Activated naive CD4-positive, alpha-beta T cell treated with Interleukin-2 at 50 U/mL for 16 hours (primary cell): ENCODE measurements at places on chromosomes 7 and 10.

- DNase-seq, result no peak
Observed at GRCh38 chr10:128727114-128727513, 600.9 kb upstream of the MKI67 start.

DNA sequence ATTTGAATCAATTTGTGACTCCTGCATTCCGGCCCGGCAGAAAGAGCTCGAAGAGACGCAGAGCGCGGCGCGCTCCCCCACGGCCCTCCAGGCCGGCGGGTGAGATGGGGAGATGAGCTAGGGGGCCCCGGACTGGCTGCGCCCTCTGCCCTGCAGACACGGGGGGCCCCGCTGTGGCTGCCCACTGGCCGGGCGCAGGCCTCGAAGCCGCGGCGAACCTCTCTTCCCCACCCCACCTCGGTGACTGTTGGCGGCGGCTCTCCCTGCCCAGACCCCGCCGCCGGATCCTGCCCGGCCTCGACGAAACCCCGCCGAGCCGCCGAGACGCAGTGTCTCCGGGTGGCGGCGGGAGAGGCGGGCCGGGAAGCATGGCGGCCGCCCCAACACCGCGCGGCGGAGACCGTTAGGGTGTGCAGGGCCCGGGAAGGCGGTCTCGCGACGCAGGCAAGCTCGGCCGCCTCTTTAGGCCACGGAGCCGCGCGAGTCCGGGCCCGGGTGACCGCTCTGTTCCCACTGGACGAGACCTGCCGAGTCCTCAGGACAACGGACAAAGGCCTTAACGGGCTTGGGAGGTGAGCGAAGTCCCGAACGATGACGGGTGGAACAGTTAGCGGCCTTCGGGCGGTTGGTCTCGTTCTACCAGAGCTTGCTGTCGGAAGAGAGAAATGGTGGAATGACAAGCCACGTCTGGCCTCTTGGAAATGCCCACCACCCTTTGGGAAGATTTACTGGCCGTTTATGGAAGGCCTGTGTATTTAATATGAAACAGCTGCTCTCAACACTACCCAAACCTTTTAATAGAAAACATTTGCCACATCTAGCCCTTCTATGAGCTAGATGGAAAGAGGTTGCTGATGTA lies 24.3 kb downstream of the NUP42 start:
- DNase-seq, result no peak

GRCh38 chr7:27808626-27809025 lies 68.7 kb downstream of the TAX1BP1 start:
- DNase-seq, result no peak

- no peak for DNase-seq
Observed at GRCh38 chr7:116918704-116919103, 34.6 kb upstream of the ST7 start.

DNA sequence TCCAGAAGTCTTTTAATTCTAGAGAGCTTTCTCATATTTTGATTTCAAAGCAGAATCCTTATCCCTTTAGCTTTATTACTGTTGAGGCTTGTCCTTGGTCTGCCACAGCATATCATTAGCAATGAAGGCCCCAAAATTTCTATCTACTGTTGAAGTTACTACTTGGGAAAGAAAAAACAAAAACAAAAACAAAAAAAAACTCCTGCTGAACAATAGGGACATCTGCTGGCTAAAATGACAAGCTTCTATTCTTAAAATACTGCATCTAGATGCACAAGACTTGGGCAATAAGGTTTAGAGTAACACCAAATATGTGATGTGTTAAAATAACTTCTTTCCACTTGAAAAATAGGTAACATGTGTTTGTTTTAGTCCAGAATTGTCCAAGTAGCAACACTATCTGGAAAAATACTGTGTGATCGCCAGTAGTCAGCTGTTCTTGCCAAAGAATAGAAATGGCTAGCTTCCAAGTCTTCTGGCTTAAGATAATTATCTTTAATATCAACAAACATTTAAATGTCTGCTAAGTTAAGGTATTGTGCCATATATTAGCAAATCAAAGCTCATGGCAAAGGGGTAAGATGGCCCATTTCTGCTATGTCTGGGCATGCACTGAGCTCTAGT lies 3.8 kb upstream of the DMTF1 start:
- DNase-seq, result no peak

- peak; percentile 7 for DNase-seq
Observed at GRCh38 chr7:141073641-141074161, at the start of gene TMEM178B. TMEM178B (plus strand) TSS chr7:141074064.

GRCh38 chr7:47228386-47229014 lies 353.4 kb downstream of the TNS3 start:
- DNase-seq, result no peak

DNA sequence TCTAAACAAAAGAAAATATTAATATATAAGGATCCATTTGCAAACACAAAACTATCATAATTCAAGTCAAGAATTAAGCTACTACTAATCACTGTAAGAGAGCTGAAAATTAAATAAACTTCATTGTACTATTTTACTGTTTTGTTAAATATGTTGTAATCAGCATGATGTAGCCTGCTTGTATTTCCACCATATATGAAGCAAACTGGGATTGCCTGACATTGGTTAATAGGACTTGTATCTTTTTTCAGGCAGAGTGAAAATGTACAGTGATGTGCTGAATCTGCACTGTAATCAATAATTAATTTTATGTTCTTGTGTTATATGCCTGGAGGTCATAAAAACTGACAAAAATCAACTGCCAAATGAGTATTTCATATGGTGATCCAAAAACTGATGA lies 25.4 kb downstream of the TRDMT1 start:
- no peak for DNase-seq

DNA sequence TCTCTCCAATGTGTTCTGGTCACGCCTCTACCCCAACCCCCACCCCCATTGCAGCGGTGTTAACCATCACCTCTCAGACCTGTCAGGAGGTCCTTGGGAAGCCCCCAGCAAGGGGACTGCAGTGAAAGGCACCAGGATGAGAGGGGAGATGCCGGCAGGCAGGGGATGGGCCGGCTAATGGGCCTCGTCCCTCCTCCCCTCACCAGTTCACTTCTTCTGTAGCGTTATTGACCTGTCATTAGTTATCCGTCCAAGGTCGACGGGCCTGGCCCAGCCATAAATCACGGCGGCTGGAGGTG lies 18.8 kb downstream of the POLL start:
- no peak for DNase-seq

DNA sequence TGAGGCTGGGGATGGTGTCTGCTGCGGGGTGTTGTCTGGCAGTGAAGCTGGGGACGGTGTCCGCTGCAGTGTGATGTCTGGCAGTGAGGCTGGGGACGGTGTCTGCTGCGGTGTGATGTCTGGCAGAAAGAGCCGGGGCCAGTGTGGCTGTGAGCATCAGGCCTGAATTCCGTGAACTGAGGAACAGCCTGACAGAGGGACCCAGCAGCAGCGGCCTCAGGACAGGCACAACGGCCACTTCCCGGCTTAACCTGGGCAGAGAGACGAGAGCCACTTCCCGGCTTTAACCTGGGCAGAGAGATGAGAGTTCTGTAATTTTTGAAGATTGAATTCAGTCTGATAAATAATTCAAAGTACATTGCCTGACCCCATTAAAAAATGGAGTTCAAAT lies 321.2 kb downstream of the PTPRN2 start:
- no peak for DNase-seq

DNA sequence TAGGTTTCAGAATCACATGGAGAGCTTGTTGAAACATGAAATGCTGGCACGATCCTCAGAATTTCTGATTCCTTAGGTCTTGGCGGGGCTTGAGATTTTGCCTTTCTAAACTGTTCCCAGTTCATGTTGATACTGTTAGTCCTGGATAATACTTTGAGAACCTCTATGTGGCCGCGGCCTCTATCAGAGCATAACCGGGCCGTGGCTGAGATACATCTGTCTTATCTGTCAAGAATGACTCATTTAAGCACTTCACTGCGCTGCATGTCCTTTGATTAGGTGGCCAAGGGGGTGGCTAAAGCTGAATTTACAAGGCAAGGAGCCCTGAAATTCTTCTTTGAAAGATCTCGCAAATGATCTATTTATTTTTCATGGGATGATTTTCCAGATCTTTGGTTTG lies 66.9 kb downstream of the GALNT17 start:
- DNase-seq, result no peak

DNA sequence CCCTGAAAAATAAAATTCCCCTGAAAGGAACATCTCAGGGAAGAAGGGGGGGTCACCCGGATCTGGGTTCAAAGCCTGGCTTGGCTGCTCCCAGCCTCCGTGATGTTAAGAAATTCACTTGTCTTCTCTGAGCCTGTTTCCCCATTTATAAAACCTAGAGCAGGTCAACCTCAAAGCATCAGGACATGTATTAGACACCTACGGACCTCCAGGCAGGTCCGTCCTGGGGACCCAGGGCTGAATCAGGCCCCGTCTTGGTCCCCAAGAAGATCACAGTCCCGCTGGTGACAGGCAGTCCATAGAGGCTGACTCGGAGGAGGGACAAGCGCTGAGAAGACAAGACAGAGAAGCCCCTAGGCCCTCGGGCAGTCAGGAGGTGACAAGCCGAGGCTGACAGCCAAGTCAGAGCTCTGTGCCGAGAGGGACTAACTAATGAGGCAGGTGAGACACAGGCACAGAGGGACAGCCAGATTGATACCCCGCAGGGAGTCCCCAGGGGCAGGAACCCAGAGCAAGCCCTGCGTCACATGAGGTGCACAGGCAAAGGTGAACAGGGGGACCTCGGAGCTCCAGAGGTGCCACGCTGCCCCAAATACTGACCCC lies 2.9 kb downstream of the MYL10 start:
- no peak for DNase-seq
